ENCODE measurements at places on chromosomes 12 and 14. TPM values are rescaled to one million over a fixed set of nuclear protein-coding genes. Genes with fewer than 3 reads are reported as not detected.

The EIF2S3B gene
- total RNA-seq = 0.57 TPM

DNA sequence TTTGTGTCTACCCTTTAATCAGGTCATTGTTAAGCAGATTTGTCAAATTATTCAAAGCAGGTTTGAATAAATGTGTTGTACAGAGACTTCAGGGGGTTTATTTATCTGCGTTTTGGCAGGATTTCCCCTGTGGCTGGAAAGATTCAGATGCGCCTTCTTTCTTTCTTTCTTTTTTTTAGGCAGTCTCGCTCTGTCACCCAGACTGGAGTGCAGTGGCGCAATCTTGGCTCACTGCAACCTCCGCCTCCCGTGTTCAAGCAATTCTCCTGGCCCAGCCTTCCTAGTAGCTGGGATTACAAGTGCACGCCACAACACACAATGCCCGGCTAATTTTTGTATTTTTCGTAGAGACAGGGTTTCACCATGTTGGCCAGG, 6.3 kb upstream of the NANOGNB start:
- DNase-seq = no peak

The MAP1LC3B2 gene
- total RNA-seq = 0.17 TPM

DNA sequence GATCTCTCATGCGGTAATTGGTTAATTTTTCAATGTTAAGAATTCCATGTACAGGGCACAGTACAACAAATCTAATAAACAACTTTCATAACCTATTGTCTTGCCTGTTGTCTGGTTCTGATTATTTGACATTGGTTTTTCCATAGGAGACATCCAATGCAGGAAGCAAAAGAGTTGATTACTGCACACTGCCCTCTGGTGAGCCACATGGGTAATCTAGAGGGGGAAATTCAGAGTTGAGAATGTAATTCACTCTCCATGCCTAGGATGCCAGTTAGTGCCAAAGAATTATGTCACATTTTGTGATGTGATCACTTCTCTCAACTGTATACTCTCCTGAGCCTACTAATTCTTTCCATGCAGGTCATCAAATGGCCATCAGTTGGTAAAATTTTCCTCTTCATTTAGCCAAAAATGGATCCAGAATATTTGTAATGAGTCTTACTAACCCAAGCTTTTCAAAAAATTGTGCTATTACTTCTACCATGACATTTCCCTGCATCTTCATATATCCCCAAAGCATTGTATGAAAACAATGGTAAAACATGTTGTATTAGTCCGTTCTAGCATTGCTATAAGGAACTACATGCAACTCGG, 17.7 kb upstream of the CCDC91 start:
- peak; percentile 72 for DNase-seq

DNA sequence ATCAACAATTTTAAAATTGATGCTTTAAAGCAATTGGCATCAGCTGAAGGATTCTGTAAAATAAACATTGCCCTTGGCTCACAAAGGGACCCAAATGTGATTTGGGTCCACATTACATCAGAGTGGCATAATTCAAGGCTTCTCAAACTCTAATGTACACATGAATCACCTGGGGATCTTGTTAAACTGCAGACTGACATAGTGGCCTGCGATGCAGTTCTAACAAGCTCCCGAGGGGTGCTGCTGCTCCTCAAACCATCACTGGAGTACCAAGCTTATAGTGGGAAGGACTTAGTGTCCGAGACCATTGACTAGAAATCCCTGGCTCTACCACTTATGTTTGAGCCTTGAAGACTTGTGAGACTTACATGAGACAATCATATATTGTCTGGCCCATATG, 31.8 kb upstream of the DNM1L start:
- DNase-seq = no peak

The SYNDIG1L gene
- total RNA-seq = not detected

GRCh38 chr14:93535537-93535936, 104.8 kb downstream of the UNC79 start:
- no peak for DNase-seq

GRCh38 chr14:33165144-33165925, 226.7 kb downstream of the NPAS3 start:
- peak; percentile 28 for DNase-seq

The CD163L1 gene
- total RNA-seq = 21.4 TPM

The TMEM30B gene
- not detected for total RNA-seq

The RAD9B gene
- total RNA-seq = 0.40 TPM

The TPH2 gene
- total RNA-seq = not detected

- DNase-seq = no peak
Measured at GRCh38 chr12:107029081-107029480, 42.1 kb upstream of the MTERF2 start.

Measured in Daoy (cell line).